HFFc6 (cell line): ENCODE measurements at places on chromosomes 5 and 9.
A peak's percentile ranks its signal among the peaks of the same experiment; 100 is the strongest.

- DNase-seq, result no peak
Observed at GRCh38 chr9:109002141-109002540, 11.2 kb downstream of the CTNNAL1 start.

DNA sequence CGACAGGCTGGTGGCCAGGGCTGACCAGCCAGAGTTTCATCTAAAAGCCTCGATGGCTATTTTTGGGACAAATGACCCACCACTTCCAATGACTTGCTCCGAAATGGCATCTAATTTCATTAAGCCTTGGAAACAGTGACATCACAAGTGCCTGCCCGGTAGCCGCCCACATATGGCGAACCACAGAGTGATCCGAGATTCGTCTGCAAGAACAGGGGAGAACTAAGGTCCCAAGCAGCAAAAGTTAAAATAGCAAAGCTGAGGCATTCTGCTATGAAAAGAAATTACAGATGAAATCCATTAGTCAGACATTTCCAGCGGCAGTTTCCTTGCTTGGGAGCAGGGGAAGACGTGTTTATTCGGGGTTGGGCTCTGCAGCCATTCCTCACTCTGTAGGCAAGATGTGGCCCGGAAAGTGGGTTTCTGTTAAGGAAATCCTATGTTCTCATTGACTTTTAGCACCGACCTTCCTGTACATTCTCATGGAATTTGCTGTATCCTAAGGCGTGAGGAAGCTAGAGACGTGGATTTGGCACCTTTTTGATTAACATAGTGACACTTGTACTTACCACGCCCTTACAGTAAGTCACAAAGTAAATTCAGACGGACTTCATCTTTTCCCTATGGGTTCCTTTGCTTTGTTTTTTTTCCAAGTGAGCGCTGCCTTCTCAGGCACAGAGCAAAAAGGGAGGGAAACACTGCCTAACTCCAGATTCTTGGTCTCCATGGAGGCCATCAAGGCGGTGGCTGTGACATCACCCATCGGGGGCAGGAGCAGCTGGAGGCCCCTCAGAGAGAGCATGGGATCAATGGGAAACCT, 45.1 kb downstream of the ERGIC1 start:
- DNase-seq, result peak; percentile 66

- DNase-seq, result no peak
Observed at GRCh38 chr5:543755-544674, 19.8 kb upstream of the SLC9A3 start.

DNA sequence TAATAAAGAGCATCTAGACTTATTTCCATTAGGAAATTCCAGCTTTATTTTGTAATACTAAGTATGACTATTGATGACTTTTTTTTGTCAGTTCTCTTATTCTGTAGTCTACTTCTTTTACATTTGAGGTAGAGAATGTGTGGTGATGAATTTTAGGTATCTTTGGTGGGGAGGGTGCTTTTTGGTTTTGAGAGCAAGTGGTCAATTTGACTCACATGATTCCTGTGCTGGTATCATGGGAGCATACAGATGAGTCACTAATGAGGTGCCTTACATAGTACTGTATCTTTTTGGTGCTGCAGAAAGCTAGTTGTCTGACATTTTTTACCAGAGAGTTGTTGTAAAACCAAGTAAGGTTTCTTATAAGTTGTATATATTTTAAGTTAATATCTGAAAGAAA, 35.3 kb downstream of the ERBIN start:
- peak; percentile 54 for DNase-seq

DNA sequence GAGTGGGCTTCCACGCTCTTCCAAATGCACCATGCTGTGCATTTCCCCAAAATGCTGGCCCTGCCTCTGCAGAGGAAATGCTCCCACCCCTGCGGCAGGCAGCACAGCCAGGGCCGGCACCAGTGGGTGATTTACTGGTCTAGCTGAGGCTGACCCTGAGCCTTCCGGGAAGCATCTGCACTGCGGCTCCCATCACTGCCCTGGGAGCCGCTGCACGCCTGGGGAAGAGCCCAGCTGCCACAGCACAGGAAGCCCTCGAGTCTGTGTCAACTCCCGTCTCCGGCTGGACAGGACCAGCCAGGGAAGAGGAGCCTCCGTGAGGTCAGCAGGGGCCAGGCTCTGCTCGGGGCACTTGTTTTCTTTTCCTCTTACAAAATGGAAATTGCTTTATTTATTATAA, 25.1 kb upstream of the EEIG1 start:
- DNase-seq, result no peak

GRCh38 chr5:537621-538071, 13.4 kb upstream of the SLC9A3 start:
- no peak for DNase-seq

DNA sequence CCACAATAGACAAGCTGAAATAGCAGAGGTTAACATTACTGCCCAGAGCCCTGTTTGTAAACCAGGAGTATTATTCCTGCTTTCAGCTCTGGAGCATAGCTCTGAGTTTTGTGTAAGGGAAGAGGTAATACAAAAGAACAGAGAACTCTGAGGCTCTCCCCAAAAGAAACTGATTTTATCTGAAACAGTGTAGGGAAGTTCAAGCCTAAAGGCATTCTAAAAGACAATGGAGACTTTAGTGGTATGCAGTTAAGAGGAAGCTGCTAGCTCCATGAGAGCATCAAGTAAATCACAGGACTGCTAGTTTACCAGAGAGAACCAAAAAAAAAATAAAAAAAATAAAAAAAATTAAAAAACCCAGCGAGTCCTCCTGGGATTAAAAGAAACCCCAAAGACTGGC, 146.6 kb upstream of the PCSK5 start:
- DNase-seq, result no peak

GRCh38 chr9:87343816-87344430, 153.7 kb upstream of the DAPK1 start:
- no peak for DNase-seq

DNA sequence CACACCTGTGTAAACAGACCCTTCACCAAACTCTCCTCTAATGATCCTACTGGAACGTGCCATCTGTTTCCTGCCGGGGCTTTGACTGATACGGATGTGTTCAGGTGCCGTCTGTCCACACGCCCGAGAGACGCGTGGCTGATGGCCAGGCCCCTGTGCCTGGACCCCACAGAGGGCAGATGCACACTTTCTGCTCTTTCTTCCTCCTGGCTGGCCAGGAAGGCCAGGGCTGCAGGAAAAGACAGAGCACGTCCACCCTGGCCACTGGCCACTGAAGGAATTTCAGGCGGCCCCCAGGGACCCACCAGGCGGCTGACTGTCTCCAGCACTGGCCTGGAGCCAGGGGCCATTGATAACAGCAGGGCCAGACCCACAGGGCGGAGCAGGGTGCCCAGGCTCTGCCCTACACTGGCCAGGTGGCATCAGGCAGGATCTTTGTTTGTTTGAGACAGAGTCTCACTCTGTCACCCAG, 3.6 kb upstream of the ENG start:
- no peak for DNase-seq

DNA sequence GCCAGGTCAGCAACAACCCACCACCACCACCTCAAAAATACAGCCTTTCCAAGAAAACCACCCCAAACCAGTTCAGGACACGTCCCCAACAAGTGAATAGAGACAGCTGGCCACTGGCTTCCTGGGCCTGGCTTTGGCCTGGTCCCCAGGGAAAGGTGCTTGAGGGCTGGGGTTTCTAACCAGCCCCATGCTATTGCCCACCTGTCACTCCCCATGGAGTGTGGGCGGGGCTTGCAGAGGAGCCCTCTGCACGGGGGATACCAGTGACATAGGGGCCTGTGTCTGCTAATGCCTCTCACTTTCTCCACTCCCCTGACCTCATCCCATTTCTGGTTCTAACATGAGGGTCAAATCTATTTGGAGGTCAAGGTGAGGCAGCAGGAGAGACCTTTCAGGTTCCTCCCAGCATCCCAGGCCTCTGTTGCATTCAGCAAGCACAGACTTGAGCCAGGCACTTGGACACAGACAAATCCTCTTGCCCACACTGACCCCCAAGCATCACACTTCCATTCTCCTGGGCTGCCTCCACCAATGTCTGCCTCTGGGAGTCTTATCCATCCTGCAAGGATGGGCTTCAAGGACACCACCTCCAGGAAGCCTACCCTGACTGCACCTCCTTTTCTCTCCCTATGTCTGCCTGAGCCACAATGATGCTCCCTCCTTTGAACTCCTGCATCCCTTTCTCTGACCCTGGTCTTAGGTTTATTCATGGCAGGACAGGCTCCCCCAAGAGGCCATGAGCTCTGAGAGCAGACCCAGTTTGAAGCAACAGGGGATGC, 16.1 kb upstream of the TTLL11 start:
- no peak for DNase-seq

DNA sequence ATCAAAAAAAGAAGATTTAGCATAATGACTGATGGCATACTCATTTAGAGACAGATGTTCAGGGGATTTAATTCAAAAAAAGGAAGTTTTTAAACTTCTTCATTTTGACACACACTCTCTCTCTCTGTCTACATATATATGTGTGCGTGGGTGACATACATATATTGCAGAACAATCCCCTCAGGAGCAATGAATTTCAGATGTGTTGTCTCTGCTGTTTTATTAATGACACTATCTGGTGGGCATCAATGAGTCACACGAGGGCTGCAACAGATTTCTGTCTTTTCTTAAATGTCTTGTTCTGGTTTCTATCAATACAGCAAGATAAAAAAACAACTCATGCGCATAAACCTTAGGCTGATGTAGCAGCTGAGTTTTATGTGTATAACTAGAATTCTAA, 123.5 kb upstream of the SLCO6A1 start:
- DNase-seq, result no peak

GRCh38 chr9:108213511-108213910, 642.3 kb downstream of the ACTL7B start:
- DNase-seq, result no peak

DNA sequence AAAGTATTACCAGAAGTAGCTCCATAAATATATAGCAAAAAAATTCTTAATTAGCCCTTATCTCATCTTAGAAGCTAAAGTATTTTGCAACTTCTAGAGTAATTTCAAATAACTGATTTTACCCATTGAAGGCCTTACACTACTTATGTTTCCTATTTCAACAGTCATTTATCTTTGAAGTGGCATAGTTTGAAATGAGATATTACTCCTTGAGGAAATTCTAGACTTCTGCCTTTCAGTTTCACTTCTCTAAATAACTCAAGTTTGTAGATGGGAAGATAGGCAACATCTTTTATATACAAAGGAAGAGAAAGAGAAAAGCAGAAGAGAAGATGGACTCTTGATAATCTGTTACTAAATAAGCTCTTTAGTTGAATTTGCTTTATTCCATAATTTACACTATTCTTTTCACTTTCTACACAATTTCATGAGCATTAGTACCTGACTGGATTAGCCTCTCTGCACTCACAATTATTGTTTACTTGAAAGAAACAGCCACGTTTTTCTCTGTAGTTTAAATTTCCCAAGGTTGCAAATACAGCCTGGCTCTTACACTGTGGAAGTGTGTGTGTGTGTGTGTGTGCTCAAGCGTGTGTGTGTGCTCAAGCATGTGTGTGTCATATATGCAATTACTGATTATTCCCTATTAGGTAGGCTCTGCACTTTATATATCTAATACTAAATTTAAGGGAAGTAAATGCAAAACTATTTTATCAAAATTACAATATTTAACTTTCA, 60.6 kb upstream of the EMB start:
- no peak for DNase-seq

DNA sequence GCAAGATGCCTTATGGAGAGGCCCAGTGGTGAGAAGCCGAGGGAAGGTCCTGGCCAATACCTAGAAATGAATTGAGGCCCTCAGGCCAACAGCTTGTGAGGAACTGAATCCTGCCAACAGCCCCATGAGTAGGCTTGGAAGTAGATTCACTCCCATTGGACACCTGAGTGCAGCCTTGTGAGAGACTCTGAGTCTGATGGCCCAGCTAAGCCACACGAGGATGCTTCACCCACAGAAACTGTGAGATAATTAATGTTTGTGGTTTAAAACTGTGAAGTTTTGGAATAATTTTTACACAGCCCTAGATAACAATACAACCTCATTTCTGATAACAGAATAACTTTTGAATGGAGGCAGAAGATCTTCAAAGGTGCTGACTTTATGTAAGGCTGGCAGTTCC, 65.9 kb upstream of the DAP start:
- DNase-seq, result no peak

DNA sequence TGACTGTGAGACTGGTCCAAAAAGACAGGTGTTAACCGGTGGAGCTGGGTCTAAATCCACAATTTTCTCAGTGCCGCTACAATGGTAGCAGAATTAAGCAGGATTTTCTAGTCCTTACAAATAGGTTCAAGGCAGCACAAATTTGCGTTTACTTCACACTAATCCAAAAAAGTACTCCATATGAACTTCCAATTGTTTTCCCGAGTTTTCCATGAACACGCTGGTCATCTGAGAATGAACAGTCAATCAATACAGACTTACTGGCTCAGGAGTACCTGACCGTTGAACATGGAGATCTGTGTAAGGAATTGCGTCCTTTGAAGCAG, 709 bp downstream of the SLC35D2 start:
- no peak for DNase-seq

GRCh38 chr5:135308245-135308644, 90.8 kb downstream of the MACROH2A1 start:
- DNase-seq, result peak; percentile 71

- DNase-seq, result peak; percentile 71
Observed at GRCh38 chr9:35096035-35096849, at the start of gene PIGO. Gene PIGO (minus strand): TSS chr9:35096591. CDS start chr9:35095565, 1,026 bp downstream.

GRCh38 chr9:85027870-85028269, 358.3 kb downstream of the NTRK2 start:
- no peak for DNase-seq

GRCh38 chr9:110975278-110975677, 63.0 kb downstream of the LPAR1 start:
- DNase-seq, result no peak

DNA sequence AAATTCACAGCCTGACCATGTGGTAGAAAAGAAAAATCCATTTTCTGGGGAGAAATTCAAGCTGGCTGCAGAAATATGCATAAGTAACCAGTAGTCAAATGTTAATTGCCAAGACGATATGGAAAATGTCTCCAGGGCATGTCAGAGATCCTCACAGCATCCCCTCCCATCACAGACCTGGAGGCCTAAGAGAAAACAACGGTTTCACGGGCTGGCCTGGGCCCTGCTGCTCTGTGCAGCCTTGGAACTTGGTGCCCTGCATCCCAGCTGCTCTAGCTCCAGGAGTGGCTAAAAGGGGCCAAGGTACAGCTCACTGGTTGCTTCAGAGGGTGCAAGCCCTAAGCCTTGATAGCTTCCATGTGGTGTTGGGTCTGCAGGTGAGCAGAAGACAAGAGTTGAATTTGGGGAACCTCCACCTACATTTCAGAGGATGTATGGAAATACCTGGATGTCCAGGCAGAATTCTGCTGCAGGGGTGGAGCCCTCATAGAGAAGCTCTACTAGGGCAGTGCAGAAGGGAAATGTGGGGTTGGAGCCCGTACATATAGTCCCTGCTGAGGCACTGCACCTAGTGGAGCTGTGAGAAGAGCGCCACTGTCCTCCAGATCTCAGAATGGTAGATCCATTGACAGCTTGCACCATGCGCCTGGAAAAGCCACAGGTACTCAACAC, 49.7 kb downstream of the PTBP3 start:
- DNase-seq, result no peak

GRCh38 chr9:9563817-9564216, 1049.0 kb downstream of the PTPRD start:
- DNase-seq, result no peak

DNA sequence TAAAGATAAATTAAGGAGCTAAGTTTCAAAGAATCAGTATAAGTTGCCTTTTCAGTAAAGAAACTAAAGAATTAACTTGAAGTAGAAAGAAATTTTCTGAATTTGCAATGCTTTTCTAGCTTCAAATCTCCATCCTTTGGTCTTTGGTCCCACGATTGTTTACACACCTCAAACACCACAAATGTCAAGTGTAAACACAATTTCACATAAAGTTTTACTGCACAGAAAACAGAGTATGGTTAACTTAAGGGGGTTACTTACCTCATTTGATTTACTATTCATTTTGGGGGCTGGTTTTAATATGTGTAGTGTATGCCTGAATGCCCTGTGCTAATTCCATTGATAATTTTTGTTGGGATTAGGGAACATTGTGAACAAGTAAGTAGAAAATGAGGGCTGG, 4.1 kb downstream of the CDO1 start:
- DNase-seq, result no peak
